Activated CD4-positive, alpha-beta T cell treated with anti-CD3 and anti-CD28 coated beads, Interleukin-2, amount 50 U/mL, for 16 hours (primary cell): ENCODE measurements at places on chromosomes 6 and 20.
A peak's percentile ranks its signal among the peaks of the same experiment; 100 is the strongest.

- no peak for DNase-seq
Measured at GRCh38 chr6:100554228-100554627, 89.5 kb upstream of the SIM1 start.

- DNase-seq, result no peak
Measured at GRCh38 chr6:46370622-46371021, 120.6 kb downstream of the RCAN2 start.

- DNase-seq, result peak; percentile 19
Measured at GRCh38 chr6:161922631-161923119, 648.8 kb upstream of the AGPAT4 start.

DNA sequence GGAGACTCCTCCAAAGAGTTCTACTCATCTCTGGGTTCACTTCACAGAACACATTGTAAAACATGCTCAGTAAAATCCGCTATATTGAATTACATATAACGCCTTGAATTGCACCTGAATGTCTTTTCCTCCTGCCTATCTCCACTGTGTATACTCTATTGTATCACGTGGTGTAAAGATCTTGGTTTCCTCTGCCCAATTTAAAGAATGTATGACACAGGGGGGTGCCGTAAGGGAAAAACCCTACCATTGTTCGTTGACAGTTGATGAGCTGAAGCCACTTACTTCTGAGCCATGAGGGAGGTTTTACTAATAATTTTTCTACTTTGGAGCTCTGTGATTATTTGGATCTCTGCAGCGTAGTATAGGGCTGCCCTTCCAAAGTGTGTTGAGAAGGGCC is 6.0 kb downstream of the ASF1A start:
- DNase-seq, result peak; percentile 56

- no peak for DNase-seq
Measured at GRCh38 chr6:145534989-145535388, 200.3 kb downstream of the EPM2A start.

- peak; percentile 3 for DNase-seq
Measured at GRCh38 chr6:144006736-144007477, 1.2 kb downstream of the PLAGL1 start.

DNA sequence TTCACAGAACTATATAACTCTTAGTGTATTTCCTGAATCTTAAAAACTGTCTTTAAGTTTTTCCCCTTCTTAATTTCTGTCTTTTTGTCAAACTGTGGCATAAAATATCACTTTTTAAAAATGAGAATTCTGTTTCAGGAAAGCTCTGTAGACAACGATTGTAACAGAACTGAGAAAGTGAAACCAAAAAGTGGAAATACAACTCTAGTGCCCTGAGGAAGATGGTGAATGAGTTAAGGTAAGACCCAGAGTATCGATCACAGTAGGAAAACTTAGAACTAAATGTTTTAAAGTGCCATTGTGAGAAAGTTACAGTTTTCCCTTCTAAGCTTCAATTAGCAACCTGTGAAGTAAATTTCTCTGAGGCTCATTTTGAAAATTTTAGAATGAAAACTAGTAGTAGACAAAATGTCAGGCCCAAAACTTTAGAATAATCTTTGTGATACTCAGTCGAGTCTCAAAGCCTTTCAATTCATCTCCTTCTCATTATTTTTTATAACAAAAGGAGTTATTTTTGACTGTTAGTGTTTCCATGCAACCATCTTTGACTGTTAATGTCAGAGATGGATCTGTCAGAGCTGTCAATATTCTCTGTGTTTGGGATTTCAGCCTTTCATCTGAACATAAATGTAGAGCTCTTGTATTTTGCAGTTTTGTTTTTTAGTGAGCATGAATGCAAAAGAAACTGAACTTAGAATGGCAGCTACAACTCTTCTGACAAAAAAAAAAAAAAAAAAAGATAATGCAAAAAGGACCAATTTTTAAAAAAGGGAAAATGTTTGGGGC is 19.0 kb upstream of the TRDN start:
- no peak for DNase-seq

GRCh38 chr6:170221753-170222400 is 69.0 kb downstream of the DLL1 start:
- DNase-seq, result no peak

DNA sequence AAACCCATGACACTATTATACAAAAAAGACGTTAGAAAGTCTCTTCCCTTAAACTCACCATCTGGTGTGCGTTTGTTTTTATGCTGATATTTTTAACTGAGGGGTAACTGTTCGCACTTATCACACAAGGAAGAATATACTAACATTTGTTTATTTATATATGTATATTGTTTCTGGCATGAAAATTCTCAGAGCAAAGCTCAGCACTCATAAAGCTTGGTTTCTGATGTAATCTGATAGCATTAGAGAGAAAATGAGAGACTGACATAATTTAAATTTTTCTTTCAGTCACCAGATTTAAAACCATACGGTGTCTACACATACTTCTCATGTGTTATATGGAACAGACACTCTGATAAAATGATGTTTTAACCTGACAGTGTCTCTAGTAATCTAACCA is 6.9 kb downstream of the BLOC1S5 start:
- no peak for DNase-seq

DNA sequence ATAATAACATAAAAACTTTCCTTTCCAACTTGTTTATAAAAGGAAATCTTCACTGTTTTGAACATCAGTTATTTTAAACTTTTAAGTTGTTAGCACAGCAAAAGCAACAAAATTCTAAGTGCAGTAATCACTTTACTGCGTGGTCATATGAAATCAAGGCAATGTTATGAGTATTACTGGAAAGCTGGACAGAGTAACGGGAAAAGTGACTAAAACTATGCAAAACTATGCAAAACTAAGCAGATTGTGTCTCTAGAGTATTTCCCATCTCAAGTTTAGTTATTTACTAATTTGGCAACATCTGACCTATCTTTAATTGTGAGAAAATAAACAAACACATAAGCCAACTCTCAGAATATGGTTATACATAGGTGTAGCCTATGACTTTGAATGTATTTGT is 10.9 kb upstream of the ANKEF1 start:
- DNase-seq, result no peak

DNA sequence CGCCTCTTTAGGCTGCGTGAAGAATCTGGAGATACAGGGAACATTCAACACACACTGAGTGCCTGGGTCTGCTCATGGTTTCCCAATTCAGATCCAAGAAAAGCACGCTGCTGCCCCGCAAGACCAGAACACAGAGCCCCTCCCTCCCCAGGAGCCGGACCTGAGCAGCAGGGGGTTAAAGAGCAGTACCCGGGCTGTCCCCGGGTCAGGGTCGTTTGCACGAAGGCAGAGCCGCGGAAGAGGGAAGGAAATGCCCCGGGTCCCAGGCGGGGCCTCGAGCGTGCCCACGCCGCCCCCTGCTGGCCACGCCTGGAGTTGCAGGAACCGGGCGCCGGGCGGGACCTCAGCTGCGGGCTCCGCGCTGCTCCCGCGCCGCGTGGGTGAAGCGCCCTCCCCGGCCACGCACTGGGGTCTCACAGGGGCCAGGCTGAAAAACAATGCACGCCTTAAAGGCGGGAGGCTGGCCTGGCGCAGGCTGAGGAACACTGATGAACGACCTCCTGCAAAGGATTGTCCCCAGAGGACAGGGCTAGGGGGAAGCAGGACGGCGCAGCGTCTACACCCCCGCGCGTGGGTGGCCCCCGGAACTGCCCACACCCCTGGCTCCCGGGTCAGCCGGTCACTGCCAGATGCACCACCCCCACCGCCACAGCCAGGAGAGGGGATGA is 48.9 kb downstream of the ANKRD60 start:
- DNase-seq, result peak; percentile 60

GRCh38 chr6:12208190-12208589 is 82.0 kb upstream of the EDN1 start:
- DNase-seq, result peak; percentile 36

DNA sequence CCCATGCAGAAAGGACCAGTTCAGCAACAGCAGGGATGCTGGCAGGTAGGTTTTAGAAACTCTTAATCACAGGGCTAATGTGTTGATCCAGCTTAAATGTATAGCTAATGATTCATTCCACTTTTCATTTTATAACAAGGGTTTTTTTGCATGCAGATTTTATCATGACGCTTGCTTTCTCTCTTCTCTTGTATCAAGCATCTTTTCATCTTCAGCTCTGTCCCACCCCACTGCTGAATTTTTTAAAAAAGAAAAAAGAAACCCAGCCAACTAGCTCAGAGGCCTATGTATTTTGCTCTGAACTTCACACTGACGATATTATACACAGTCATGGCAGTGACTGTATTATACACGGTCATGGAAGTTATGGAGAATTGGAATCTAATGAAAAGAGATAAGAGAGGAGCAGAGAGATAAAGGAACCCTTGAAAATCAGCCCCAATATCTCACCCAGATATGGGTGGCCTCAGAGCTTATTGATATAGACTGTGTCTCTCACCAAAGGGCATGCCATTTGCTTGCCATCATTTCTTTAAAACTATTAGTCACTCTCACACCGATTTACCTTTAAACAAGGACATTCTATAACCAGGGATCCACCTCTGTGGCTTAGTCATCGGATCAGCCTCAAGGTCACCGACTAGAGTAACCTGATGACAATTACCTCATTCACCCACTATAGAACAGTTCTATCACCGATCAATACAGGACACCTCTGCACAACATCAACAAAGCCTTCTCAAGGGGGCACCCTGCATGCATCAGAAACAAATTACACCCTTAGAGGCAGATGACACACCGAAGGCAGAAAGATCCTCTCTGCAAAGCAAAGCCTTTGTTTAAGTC is 222.0 kb downstream of the ATXN1 start:
- no peak for DNase-seq

DNA sequence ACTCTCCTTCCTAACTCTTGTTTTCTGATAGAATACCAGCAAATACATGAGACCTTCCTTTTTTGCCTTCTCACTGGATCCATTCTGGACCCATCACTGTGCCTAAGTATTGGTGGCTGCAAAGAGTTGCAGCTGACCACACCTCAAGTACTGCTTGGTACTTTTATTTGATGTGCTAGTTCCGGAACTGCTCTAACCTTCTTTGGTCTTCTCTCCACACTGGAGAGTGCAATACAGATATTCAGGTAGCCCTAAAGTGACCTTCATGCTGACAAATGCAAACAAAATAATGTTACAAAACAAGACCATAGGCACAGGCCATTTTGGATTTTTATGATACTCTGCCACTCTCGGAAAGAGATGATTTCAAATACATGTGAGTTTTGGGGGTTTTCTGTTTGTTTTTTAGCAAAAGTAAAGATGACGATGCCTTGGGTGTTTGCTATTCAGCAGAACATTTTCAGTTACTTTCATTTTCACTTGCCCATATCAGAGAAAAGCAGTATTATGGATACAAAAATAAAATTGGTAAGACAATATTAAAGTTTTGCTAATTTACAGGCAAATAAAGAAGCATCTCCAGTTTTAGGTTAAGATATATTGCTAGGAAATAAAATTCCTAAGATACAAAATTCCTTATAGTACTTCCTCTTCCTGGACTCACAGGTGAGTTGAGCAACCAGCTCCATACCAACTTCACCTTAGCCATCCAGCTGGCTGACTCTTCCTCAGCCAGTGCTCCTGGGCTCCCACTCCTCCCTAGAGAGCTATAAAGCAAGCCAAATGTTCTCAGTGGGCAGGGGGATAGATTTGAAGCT is 42.0 kb downstream of the PTPRK start:
- DNase-seq, result no peak

DNA sequence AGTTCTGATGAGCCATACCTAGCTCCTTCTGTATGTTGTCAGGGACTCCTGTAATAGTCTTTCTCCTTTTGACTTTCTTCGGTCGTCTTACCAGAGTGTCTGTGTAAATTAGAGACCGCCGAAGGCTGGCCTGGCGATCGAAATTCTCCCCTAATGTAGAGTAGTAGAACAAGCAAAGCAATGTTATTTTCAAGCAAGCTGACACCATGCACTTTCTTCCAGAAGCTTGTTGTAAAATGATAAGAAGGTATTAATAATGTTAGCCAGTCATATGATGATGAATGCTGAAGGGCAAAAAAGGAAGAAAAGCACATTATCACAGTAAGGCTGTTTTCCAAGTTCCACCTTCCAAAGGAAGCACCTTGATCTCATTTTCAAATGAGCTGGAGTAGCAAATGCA is 37.9 kb downstream of the HEBP2 start:
- no peak for DNase-seq
